Stimulated activated CD8-positive, alpha-beta memory T cell treated with anti-CD3 and anti-CD28 coated beads, Interleukin-15, amount 100 ng/mL, for 24 hours (primary cell): ENCODE measurements at places on chromosomes 12 and 14.

GRCh38 chr14:75837151-75837787, 144.5 kb downstream of the TGFB3 start:
- DNase-seq, result no peak

- no peak for DNase-seq
Measured at GRCh38 chr12:57890191-57891115, 43.9 kb upstream of the CTDSP2 start.

DNA sequence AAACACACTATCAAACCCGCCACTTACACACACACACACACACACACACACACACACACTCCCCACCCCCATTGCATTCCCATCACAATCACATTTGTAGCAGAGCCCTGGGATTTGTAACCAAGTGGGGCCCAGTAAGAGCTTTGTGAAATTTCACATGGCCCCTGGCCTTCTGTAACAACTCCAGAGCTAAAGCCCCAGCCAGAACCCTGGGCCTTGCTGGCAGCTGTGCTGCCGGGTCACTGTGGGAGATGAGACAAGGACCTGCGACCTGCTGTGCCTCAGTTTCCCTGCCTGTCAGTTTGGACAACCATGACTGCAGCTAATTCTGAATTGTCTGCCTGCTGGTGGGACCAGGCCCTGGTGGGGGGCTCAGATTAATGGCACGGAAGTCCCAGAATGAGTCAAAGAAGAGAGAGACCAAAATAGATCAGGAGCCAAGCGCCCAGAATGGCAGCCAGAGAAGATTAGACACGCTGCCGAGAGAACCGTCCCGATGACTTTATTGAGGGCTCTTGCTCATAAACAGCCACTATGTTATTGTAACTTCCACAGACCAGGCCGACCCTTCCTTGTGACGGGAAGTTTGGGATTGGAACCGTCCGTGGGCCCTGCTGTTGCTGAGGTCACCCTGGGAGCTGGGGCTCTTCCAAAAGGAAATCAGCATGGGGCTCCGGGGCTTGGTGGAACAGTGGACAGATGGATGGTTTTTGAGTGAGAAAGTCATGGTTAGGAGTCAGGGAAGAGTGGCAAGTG, 123.1 kb downstream of the ZFP36L1 start:
- no peak for DNase-seq

GRCh38 chr12:61290473-61290872, 969.7 kb upstream of the USP15 start:
- DNase-seq, result no peak

DNA sequence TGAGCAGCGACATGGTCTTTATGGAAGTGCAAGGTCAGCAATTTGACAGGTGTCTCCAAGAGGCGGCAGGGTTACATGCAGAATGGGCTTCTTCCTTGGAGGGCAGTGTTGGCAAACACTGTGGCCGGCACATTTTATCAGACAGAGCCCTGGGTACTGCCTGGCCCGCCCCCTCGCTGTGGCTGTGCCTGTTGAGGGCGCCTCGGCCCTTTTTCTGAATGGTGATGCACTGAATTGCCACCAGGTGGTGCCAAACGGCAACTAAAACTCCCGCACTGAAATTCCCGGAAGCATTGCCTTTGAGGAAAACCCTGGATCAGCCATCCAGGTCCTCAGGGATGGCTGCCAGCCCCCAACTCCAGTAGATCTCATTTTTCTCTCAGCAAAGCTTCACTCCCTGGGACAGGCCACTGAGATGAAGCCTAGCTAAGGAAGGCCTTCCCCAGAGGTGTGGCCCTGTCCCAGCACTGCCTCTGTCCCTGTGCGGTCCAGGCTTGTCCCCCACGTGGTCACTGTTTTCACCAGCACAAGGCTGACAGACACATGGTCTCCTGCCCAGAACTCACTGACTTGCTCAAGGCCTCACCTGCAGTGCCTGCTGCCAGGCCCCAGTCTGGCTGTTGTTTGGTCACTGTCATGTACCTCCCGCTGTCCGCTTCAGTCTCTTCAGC, 73.6 kb downstream of the TESC start:
- DNase-seq, result peak; percentile 26

- no peak for DNase-seq
Measured at GRCh38 chr12:50784501-50784900, 20.6 kb downstream of the ATF1 start.

DNA sequence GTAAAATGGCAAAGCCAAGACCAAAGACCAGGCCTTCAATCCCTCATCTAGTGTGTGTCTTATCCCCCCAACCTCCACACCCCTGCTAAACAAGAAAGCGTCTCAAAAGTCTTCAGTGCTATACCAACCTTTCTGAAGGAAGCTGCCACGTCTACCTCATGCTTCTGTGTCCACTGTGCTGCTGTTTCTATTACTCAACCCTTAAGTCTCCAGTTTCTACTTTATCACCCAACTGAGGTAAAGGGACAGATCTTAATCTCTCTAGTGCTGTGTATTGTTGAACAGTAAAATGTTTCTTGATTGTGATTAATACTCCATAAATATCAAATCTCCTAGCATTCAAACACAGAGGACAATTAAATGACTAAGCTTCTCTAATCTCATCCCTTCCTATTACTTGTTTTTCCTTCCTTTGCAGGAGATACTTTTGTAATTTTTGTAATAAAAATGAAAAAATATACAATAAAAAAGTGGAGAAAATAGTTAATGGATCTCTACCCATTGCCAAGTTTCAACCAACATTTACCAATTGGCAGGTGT, 23.3 kb downstream of the BTBD7 start:
- no peak for DNase-seq

GRCh38 chr14:31326111-31326510, 94.2 kb downstream of the HEATR5A start:
- DNase-seq, result no peak

DNA sequence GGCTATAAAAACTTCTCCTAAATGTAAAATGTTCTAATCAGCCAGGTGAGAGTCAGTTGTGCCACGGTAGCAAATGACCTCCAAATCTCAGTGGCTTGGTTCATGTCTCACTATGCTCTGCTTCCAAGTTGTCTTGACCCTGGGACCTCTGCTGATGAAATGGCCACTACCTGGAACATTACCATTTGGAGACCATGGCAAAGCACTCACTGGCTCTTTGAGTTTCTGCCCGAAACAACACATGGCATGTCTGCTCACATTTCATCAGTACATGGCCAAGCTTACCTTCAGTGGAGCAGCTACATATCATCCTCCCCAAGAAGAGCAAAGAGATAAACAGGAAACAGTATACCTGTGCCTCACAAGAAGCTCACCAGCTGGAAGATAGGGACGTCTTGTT, 40.2 kb downstream of the PLEKHG7 start:
- no peak for DNase-seq

DNA sequence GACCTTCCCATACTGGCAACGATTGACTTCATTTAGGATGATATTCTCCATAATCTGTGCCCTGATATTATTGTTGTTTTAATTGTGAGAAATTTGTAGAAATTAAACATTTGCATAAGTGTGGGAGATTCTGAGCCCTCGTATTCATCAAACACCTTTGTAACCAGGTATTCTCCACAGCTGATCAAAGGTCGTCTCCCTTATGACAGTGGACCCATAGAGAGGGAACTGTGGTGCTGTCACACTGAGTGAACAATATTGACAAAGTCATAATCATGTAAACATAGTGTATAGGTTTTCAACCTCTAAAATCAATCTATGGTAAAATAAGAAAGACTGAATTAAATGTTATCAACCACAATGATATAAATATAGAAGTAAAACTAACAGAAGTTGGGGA, 14.9 kb upstream of the PLEKHG3 start:
- no peak for DNase-seq

- DNase-seq, result no peak
Measured at GRCh38 chr12:77319166-77319565, 253.8 kb upstream of the E2F7 start.

- no peak for DNase-seq
Measured at GRCh38 chr12:25496098-25496587, 56.9 kb downstream of the LMNTD1 start.

DNA sequence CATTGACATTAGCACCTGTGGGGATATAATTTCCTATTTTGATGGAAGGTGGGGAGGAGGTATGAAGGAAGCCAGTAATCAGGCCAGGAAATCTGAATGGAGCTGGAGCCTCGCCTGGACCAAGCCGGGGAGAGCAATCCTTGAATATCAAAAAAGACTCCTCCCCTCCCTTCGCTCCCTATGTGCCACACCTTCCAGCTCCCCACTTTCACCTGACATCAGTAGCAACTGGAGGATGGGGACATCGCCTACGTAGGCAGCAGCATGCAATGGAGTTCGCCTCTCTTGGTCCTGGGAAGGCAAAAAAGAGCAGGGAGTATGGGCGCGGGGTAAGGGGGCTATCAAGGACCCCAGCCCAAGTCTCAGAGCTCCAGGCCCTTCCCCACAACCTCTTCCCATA, 1.1 kb downstream of the ANKRD52 start:
- no peak for DNase-seq

DNA sequence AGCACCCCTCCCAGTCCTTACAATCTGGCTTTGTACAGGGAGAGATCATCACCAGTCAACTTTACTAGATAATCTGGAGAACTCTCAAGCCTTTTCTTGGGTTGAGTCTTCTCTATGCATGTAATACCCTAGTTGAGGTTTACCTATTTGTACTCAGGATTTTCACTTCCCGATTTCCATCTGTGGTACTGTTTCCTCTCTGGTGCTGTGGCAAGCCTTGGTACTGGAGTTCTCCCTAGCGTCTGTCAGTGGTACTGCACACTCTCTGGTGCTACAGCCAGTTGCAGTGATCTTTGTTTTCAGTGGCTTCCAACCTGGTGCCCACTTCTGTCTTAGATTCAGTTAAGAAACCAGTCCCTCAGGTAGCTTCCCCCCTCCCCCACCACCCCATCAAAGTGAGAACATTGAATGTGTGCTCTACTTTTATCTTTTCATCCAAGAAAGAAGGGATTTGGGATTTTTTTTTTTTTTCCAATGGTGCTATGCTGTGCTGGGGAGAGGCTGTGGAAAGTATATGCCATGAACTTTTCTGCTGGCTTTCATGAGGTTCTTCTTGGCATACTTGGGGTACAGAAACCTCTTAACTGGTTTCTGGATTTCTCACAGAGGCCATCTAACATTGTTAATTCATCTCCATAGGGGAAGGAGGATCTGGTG, 69.4 kb upstream of the EVL start:
- peak; percentile 26 for DNase-seq

DNA sequence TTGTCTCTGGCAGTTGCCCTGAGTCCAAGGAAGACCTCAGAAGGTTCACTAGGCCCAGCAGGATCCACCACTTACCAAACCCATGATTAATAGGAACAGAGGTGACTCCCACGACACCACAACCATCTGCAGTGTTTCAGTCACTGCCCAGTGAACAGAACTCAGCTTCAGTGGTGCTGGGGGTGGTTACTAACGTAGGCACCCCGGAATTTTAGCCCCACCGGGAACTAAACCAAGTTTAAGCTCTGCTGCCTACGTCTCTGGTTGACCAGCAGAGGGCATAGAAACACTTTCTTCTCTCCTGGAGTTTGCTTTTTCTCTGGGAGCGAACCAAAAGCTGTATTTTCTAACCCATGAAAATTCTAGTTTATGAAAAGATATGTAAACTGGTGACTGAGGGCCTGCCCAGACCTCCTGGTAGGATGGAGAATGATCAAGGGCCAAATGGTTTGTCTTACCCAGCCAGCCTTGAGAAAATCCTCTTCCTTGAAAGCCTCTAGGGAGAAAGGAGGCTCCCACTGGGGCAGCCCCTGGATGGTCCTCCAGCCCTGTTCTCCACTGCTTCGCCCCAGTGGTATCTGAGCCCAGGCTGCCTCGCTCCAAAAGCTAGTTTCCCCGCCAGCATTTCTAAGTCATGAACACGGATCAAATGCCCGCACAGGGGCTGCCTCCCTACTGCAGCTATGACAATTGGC, 379.8 kb downstream of the DPF3 start:
- DNase-seq, result no peak

- no peak for DNase-seq
Measured at GRCh38 chr14:76080471-76080870, 71.3 kb upstream of the GPATCH2L start.

DNA sequence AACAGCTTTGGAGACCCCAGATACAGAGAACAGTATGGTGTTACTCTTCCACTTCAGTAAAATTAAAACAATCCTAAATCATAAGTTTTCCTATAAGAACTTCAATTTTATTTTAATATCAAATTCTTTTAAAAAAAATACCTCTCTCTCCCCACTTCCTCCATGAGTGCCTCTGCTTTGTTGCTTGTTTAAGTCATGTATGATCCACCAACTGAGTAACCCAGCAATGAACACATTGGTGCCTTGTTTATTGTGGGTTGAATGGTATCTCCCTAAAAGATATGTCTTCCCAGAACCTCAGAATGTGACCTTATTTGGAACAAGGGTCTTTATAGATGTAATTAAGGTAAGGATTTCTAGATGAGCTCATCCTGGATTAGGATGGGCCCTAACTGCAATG, 143.5 kb upstream of the EGLN3 start:
- DNase-seq, result no peak

- DNase-seq, result no peak
Measured at GRCh38 chr12:3311027-3311402, 180.0 kb upstream of the PRMT8 start.

DNA sequence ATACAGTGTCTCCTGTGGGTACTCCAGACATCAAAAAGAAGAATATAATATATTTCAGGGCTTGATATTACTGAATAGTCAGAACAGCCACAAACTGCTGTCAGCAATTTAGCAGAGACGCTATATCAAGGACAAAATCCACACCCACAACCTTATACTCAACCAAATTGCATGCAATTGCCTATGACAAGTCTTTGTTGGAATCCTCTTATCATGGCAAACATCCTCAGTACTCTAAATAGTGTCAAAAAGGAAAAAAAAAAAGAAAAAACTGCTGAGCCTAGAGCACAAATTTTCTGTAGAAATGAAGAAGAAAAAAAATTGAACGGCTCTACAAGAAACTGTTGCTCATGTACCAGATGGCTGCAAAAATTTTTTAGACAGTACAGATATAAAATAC, 485.7 kb downstream of the TMTC2 start:
- no peak for DNase-seq

DNA sequence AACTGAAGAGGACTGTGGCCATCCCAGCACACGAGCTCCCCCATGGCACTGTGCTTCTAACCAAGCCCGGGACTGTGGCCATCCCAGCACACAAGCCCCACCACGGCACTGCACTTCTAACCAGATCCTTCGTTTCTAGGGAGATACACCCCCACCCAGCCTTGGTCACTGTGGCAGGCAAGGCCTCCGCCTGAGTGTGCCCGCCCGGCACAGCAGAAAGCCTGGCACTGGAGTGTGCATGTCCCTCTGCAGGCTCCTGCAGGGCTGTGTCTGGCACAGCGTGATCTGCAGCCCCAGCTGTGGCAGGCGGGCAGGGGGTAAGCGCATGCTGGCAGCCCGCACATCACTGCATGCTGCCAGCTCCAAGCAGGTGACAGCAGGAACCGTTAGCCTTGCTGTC, 49.8 kb downstream of the CCDC85C start:
- no peak for DNase-seq

DNA sequence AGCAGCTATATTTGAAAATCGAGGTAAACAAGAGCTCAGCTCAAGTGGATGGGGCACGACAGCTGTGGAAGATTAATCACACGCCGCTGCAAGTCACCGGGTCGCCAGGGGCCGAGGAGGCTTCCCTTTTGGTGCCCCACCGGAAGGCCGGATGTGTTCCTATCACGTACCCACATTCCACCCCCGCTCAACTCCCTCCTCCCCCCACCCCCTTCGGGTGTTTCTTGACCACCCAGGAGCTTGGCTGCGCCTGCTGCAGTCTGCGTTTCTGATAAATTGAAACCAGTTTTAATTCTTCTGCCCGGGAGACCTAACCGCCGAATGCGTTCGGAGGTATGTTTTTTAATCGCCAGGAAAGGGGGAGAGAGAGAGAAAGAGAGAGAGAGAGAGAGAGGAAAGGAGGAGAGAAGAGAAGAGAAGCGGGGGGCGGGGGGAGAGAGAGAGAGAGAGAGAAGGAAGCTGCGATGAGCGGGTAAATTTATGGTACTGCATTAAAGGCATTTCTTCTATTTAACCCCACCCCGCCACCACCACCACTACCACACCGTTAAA, 1.8 kb downstream of the SLC8A3 start:
- DNase-seq, result no peak
